Fibroblast of the conjunctiva (primary cell): ENCODE measurements at places on chromosomes 2 and 18.

- no peak for DNase-seq
Measured at GRCh38 chr2:40348665-40349064, 103.2 kb downstream of the SLC8A1 start.

DNA sequence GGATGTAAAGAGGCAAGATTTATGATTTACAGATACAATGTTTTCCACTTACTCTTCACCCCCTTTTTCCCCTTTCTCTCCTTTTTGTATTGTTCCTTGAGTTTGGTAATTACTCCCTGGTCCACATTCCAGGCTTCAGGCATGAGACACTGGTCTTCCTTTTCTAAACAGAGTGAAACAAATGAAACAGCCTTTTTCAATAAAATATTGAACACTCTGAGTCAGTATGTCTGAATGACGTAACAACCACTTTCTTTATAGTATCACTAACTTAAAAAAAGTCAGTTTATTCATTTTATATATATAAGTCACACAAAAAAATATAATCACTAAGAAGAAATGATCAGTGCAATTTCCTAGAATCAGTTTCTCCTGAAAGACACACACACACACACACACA lies 79.7 kb downstream of the STRN start:
- DNase-seq = no peak

DNA sequence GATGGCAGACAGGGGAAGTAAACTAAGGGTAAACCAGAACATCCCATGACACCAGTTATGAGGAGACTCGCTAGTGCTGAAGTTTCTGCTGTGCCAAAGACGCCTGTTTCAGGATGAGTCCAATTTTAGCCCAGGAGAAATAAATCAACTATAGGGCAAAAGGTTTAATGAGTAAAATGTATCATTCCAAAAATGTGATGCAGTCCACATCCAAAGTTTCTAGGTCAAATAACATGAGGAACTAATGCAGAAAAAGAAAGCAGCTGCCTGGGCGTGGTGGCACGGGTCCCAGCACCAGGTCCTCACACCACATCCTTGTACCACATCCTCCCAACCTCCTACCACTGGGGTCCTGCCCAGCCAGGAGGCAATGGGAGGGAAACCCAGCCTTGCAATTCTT lies 126.9 kb upstream of the CTAGE1 start:
- DNase-seq = no peak

DNA sequence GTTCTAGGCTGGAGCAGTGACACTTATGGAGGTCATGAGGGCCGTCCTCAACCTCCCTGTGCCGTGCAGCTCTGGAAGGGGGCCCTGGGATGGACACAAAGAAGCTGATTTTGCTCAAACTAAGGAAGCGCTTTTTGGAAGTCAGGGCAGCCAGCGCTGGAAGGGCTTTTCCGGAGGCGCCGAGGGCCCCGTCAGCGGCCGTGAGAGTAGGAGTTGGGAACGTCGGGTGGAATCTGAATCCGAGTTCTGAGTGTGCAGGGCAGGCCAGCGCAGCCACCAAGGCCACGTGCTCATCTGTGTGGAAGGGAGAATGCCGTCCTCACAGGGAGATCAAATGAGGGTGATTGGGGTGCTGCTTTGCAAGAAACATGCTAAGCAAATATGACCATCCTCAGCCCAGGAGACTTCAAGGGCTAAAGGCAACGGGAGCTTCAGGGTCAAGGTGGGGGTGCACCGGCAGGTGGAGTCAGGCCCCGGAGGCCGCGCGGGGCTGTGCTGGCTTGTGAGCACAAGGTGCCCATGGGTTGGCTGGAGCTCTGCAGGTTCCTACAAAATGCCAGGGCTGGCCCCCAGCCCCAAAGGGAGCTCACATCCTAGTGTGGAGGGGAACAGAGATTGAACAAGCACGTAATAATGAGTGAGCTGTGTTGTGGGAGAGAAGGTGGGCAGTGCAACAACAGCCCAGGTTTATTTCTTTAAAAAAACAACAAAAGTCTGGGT lies 70.4 kb upstream of the HPCAL1 start:
- no peak for DNase-seq

DNA sequence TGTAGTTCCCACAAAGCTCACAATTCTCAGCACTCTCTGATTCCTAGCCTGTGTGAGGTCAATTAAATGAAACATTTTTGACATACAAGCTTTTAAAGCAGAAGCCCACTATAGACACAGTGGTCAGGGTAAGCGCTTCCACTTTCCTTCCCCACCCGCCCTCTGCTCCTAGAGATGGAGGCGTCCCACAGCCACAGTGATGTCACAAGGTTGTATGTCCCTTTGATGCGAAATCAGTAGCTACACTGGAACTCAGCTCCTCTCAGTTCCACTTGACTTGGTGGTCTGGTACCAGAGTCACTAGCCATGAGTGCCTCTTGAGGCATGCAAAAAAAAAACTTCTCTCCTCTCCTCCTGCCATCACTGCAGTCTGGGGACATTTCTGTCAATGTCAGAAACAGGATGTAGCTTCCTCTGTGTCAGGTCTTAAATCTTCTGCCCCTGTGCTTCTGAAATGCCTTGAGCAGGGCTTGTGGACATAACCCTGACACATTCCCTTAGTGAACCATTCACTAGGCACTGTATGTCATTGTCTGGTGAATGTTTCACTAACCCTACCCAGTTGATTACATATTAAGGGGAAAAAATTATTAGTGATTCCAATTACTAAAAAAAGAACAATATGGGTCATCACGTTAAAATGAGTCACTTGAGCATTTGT lies 7.8 kb downstream of the SULT1C4 start:
- no peak for DNase-seq

- DNase-seq = peak; percentile 31
Measured at GRCh38 chr2:15223887-15224286, 337.2 kb downstream of the NBAS start.

DNA sequence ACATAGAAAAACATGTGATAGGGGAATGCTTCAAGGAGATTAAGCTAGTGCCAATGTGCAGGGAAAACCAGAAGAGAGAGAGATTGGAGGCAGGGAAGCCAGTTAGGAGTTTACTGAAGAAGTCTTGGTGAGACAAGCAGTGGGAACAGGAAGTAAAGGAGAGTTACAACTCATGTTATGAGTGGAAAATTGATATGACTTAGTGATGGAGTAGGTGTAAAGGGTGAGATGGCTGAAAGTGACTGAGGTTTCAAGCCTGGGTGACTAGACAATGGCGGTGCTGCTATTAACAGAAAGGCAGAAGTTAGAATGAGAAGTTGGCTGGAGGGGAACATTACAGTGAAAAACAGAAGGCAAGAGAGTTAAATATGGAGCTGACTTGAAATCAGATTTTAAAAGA lies 16.5 kb downstream of the DOK1 start:
- DNase-seq = no peak

GRCh38 chr2:102119255-102119654 lies 23.3 kb upstream of the IL1R1 start:
- DNase-seq = no peak

- no peak for DNase-seq
Measured at GRCh38 chr2:186205254-186205911, 280.7 kb upstream of the ZC3H15 start.

- DNase-seq = no peak
Measured at GRCh38 chr18:4130734-4131719, 324.1 kb downstream of the DLGAP1 start.

DNA sequence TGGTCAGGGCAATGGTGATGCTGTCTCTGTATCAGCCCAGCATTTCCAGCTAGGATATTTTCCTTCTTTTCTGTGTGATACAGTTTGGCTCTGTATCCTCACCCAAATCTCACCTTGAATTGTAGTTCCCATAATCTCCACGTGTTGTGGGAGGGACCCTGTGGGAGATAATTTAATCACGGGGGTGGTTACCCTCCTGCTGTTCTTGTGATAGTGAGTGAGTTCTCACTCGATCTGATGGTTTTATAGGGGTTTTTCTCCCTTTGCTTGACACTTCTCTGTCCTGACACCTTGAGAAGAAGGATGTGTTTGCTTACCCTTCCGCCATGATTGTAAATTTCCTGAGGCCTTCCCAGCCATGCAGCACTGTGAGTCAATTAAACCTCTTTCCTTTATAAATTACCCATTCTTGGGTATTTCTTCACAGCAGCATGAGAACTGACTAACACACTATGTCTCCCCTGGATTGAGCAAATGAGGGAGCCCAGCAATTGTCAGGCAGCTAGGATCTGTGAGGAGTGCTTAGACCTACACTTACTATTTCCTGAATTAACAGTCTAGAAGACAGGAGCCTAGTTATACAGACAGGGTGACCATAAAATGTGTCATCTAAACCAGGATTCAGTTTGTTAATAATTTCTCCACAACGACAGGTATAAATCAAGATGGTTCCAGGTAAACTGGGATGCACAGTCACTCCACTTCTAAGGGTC lies 6.0 kb downstream of the SCN2A start:
- DNase-seq = no peak

DNA sequence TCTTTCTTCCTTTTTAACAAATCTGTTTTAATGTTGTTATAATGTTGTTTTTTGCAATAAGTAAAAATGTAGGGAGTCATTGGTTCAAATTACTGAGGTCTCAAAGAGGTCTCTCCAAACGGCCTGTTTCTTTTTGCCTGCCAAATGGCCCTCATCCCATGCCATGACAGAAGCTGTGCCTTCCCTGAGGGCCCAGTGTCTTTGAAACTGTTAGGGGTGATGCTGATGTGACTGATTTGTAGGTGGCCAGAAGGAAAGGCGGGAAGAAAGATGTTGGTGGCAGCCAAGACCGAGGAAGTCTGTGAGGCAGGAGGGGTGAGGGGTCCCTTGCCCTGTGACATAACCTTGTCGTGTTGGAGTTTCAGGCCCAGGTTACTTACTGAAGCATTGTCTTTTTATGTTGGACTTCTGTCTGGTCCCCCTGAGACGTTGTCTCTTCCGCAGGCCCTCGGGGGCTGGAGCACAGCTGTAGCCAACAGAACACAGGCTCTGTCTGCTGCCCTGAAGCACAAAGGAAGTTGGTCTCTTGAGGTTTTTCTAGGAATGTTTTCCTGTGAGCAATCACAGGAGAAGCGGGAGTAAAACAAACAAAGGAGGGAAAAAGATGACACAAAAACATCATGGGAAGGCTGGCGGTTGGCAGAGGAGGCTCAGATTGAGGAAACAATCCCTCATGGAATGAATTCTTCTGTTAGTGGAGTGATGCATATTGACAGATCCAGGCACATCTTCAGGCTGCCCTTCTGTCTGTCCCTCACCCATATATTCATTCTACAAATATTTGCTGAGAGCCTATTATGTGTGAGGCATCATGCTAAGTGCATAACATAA lies 4.9 kb upstream of the ST3GAL5 start:
- no peak for DNase-seq

- no peak for DNase-seq
Measured at GRCh38 chr2:128640166-128640844, 321.6 kb upstream of the HS6ST1 start.

- DNase-seq = no peak
Measured at GRCh38 chr2:1394709-1395408, 18.4 kb upstream of the TPO start.

DNA sequence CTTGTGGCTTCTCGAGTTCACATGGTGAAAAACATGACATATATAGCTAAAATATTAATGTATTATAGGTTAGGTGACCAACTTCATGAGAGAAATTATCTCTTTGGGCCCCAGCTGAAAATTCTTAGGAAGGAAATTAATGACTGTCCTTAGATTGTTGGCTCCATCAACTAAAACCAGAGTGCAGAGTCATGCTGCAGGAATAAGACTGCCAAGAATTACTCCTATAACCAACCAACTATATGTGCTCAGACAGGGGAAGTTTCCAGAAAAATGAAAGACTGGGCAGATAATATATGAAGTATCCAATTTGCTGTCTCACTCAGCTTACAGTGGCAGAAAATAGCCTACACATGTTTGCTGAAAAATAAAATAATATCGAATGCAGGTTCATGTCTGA lies 71.0 kb upstream of the TMEFF2 start:
- no peak for DNase-seq

GRCh38 chr2:66587216-66587615 lies 152.3 kb downstream of the MEIS1 start:
- no peak for DNase-seq

GRCh38 chr2:110657724-110658305 lies 20.0 kb downstream of the BUB1 start:
- no peak for DNase-seq

DNA sequence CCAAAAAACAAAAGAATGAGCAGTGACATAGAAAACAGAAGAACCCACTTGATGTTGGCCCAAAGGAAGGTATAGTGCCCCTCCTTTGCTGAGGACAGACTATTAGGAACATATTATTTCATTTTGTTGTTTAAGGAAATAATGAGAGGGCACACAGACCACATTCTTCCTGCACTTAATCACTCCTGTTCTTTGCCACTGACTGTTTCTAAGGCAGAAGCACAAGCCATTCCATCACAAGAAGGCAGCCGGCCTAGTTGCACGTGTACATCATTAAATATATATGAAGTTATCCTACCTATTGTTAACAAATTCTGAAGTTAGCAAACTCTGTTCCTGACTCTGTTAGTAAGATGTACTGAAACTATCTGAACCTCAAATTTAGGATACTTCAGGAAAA lies 110.0 kb downstream of the LNPK start:
- no peak for DNase-seq

DNA sequence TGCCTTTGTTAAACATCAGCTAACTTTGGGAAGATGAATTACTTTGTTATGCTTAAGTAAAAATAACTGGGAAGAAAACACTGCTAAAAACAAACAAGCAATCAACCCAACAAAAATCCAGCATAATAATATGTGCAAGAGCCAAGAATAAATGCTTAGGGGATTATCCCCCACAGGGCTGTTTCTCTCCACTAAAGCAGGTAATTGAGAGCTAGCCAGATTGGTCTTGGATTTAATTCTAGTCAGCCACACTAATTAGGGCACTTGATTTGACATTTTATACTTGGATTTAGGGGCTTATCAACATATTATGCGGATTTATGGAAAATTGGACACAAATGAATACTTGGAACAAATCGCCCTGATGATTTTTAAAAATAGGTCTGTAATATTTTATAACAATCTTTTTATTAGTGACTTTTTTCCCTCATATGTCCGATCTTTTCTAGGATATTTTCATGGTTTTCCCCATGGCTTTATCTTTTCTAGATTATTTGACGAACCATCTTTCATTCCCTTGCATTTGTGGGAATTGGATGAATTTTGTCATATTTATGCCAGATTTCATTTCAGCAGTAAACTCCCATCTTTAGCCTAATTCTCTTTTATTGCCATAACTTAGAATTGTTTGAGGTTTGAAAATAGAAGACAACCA lies 199.1 kb upstream of the NXPH2 start:
- no peak for DNase-seq

DNA sequence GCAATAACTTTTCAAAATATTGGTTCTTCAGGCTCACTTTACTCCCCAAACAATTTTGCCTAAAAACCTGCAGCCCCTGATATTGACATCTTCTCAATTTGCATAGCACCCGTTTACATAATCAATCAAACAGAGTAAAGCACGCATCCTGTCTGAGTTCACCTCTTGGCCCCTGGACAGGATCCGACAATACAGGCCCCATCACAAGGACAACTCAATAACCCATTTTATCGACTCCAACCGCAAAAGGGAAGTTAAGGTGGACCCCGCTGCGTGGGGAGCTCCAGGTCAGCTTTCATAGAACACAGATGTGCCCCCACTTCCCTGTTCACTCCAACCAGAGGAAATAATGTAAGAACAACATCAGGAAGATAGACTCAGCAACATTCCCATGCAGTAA lies 44.7 kb downstream of the TTC32 start:
- DNase-seq = no peak
